ENCODE measurements at places on chromosomes 1 and 21.

DNA sequence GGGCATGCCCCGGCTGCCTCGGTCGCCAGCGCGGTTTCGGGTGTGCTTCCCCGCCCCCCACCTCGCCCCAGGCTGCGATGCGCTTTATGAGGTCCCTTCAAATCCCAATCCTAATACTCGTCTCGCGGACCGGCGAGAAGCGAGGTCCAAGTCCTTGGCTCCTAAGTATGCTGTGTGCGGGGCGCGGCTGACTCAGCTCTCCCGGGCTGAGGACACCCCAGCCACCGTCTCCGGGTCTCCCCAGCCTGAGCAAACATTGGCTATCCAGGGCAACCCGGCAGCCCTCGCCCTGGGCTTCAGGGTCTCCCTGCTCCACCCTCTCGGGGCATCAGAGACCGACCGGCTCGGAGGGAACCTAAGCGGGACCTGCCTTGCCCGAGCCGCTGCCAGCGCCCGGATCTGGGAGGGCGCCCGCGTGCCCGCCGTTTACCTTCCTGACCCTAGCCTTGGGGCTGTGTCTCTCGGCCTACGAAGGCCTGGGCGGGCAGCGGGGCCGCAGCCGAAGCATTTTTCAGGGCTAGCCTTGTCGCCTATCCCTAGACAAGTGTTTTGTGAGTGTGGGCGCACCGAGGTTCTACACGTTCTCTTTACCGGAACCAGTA lies 1.2 kb downstream of the ITPKB start:
- DNase-seq: no peak

GRCh38 chr1:11248169-11248568 lies 14.2 kb downstream of the MTOR start:
- no peak for DNase-seq

GRCh38 chr1:41799723-41800122 lies 119.0 kb downstream of the HIVEP3 start:
- DNase-seq: no peak

GRCh38 chr1:152018537-152018936 lies 18.3 kb downstream of the S100A11 start:
- DNase-seq: no peak

- DNase-seq: no peak
Observed at GRCh38 chr1:2535981-2536380, 5.9 kb upstream of the HES5 start.

GRCh38 chr1:149888247-149888998 lies 10.9 kb upstream of the BOLA1 start:
- DNase-seq: peak; percentile 43

DNA sequence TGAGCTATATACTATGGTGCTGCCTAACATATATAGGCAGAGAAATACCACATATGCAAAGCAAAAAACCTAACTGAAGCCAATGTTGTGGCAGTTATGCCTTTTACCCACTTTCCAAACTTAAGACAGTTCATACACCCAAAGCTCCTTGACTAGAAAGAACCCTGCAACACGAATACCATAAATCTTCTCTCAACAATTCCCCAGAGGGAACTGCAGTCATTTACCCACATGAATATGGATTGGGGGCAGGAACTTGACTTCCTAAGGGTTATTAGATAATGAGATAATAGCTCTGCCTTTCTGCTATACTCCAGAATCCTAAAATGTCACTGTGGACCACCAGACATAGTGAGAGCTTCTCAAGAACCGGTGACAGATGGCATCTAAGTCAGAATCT lies 2.9 kb upstream of the ASPM start:
- DNase-seq: no peak

DNA sequence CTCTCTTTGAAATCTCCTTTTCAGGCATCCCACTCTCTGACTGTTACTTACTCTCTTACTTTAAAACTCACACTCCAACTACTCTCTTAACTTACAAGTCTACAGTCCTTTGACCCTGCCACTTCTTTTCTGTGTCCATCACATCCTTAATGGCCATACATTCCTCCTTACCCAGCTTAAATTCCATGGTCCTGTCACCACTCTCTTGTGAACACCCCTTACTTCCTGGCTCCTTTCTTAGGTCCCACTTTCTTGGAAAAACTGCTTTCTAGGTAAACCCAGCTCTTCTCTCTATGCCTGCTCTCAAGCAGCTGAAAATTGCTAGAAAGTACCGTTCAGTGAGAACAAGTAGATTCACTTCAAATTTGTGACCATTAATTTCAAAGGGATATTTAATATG lies 109.1 kb downstream of the OLFML2B start:
- DNase-seq: no peak

DNA sequence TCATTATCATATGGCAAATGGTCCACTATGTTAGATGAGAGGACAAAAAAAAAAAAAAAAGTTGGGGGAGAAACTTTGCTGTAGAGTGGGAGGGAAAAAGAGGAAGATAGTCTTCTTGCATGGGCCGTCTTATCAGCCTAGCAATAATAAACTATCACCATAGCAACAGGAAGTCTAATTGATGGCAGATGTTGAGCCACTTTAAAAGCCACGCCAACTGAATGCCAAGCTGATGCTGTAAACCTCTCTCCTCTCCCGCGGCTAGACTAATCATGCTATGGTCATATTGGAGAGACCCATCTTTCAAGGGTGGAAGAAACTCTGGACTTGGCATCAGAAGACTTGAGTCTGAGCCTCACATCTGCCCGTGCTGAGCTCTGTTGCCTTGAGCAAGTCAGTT lies 122.2 kb upstream of the HOOK1 start:
- DNase-seq: no peak

DNA sequence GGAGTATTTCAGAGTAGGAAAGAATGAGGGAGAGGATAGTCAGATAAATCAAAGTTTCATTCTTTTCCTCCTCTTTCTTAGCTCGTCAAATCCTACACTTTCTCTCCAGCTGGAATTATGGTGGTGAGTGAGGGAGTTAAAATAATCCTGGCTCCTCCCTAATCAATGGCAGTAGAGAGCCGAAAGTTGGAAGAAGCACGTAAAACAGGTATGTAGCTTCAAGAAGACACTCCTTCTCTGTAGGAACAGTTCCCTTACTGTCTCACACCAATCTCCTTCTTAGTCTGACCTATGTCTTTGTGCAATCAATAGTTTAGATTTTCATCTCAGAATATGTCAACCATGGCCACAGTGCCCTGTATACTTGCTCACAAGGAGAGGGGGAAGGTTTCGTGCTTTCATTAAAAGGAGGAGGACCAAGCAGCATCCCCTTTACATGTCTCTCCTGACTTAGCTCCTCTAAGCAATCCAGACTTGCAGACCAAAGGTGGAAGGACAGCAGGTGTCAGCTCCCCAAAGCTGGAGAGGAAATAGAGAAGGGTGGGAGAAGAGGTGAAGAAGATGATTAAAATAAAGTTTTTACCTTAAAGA lies 878 bp downstream of the MINDY1 start:
- DNase-seq: no peak

DNA sequence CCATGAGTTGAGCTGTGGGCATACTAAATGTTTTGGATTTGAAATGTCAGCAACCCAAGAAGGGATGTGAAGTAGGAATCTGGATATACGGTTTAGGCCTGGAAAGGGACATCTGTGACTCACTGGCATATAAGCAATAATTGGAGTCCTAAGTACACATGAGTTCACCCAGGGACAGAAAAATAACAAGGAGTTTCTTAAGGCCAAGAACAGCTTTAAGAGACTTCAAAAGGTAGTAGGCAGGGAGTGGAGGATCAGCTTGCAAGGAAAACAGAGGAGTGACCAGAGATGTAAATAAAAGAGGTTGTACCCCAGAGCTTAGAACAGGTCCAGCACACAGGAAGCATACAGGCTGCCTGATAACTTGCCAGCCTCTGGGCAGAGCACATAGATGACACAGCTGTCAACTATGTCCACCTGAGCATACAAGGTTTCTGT lies 28.1 kb downstream of the TMEM50B start:
- DNase-seq: peak; percentile 29

DNA sequence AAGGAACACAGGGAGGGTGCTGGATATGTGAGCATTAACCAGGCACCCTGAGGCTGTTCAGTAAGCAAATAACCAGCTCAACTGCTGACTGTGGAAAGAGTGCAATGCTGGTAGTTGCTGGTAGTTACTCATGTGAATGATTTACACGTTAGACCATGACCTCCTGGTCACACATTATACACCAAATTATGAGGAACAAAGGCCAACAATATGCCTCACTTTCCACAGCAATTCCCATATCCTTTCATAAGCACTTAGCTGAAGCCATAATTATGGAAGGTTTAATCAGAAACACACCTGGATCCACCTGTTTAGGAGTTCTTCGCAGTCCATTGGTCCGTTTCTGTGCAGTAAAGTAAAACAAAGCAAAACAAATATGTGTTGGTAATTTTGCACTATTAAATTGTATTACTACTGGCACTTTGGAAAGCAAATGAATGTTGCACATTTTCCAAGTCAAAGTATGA lies 281.8 kb downstream of the VAV3 start:
- peak; percentile 45 for DNase-seq

DNA sequence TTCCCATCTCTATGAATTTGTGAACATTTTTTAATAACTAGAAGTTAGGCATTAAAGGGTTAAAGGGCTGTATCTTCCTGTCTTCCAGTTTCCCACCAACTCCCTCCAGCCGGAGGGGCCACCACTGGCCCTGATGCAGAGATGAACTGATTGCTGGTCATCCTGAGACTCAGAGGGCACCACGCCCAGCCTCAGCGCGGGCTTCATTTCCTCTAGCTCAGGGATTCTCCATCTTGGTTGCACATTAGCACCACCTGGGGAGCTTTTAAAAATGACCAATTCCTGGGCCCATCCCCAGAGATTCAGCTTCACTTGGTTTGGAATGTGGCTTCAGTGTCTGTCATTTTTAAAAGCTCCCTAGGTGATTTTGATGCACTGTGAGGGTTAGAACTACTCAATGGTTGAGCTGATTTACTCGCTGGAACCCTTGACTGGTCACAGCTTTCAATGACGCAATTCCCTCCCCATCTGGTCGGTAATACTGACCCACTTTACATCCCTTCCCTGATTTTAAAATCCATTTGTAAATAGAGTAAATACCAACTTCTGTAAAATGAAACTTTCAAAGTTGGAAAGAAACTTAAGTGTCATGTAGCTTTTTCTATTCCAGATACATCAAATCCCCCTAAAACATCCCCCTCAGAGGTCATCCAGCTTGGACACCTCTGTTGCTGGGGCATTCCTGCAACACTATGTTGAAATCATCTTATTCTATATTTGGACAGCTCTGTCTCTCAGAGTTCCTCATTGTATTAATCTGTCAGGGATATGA lies 5.1 kb downstream of the NAV1 start:
- DNase-seq: no peak

- DNase-seq: no peak
Observed at GRCh38 chr21:40299451-40299850, 432.2 kb downstream of the PCP4 start.

GRCh38 chr21:41589131-41589530 lies 81.2 kb upstream of the TMPRSS2 start:
- no peak for DNase-seq

- DNase-seq: no peak
Observed at GRCh38 chr1:94228640-94229375, 8.6 kb downstream of the ARHGAP29 start.

GRCh38 chr1:10575616-10576015 lies 100.9 kb downstream of the PEX14 start:
- no peak for DNase-seq

- DNase-seq: no peak
Observed at GRCh38 chr1:81823082-81823481, 22.3 kb downstream of the ADGRL2 start.

DNA sequence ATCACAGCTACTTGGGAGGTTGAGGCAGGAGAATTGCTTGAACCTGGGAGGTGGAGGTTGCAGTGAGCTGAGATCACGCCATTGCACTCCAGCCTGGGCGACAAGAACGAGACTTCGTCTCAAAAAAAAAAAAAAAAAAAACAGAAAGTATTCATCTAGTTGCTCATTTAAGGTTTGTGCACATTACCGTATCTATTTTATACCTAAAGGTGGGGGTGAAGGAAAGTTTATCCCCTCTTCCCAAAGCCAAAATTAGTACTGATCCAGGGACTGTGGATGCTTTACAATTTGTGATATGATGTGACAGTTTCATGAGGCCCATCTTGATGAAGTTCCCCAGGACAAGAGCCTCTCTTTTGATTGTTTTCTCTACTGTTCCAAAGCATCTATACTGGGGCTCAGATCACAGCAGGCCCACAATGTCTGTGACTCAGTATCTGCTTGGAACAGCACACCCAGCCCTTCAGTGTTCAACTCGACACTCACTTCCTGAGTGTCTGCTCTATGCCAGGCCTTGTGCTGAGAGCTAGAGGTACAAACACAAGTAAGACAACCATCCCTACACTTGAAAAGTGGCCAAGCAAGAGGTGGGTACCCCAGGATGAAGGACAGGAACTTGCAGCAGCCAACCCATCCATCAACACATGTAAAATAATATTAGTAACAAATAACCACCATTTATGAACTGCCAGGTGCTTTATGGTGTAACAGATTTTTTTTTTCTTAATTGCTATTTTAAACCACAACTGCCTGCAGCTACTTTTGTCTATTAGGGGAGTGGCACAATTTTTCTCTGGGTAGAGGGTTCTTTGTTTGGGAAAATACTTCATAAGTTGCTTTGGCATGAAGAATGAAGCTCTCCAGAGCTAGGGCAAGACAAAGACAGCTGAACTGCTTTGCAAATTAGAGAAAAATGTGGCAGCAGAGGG lies 29.0 kb upstream of the KHDRBS1 start:
- no peak for DNase-seq

DNA sequence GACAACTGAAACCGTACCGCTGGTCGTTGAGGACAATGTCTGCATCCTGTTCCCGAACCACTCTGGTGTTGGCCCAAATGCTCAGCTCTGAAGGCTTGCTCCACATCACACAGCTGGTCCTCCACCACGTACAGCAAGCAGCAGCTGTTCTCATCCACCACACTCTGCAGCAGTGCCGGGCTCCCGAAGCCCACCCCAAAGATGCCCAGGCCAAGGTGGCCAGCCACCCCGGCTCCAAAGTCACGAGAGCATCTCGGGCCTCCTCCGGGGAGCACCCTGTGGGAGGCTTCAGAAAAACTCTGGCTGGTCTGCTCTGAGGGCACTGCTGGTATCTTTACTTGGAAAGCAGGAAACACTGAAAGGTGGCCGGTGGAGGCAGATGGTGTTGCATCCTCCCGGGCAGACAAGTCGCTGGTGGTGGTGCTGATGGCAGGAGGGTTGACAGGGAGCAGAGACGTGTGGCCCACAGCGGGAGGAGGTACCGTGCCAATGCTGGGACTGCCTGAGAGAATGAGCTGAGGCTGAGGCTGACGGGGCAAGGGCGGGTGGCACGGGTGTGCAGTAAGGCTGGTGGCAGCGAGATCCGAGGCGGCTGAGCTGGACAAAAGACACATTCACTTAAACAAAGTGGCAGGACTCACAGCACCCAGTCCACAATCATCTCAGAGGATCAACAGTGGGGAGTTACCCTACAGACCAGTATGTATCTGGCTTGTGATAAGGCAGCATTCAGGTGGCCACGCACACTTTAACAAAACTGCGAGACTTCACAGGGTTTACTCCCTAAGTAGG lies 6.5 kb upstream of the CCDC27 start:
- no peak for DNase-seq

DNA sequence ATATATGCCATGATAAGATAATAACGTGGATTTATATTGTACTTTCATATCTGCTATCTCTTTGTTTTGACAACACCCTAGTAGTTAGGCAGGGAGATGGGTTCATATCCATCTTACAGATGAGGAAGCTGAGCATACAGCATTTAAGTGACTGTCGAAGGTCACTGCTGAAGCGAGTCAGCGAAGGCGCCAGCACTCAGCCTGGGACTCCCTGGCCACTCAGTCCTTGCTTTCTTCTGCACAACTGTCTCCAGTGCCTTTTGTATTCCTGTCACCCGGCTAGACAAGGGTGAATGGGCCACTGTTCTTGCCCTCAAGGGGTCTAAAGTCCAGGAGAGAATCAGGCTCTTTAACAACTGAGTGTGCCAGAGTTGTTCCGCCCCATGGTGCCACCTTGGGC lies 3.1 kb downstream of the ARHGEF10L start:
- DNase-seq: no peak
